ENCODE measurements at places on chromosomes 2 and 18.

DNA sequence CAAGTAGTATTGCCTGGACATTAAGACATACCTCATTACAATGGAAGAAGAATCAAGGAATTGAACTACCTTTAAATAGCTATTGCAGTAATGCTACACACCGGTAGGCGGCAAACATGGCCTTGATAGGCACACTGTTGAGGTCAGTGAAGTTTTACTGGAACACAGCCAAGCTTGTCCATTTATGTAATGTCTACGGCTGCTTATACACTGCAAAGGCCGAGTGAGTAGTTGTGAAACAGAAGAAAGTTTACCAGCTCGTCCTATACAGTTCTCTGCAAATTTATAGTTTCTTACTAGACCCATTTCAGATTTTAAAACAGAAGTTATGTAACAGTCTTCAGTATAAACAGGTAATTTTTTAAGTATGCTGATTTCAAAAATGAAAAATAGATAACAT, 38.8 kb downstream of the PPP4R1 start:
- no peak for DNase-seq

DNA sequence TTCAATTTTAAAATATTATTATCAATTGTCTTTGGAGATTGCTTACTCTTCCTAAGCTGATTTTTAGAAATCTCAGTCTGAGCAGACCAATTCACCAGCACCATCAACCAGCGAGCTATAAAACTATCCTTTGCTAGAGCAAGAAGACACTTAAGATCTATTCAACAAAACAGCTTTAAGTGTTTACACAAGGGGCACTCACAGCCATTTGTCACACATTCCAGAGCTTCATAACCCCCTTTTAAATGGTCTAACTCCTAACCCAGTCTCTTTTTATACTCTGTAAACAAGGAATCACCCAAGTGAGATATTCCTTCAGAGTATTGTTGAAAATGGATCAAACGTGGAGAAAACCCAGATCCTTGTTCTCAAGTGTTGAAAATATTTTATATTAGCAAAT, 1294.1 kb upstream of the CHAC2 start:
- DNase-seq, result no peak

DNA sequence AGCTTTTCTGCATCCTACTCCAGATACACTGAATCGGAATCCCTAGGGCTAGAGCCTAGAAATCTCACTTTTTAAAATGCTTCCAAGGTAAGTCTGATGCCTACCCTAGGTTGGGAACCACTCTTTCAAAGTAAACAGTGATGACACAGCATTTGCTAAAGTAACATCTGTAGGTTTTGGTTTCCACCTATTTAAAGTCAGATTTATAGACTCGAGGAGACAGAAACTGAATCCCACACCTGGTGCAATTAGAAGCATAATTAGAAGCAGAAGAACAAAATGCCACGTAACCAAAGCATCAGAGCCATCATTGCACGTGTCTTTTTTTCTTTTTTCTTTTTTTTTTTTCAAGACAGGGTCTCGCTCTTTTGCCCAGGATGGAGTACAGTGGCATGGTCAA, 40.9 kb downstream of the PDK1 start:
- DNase-seq, result no peak

- DNase-seq, result no peak
Observed at GRCh38 chr2:21117688-21118087, 6.1 kb upstream of the TDRD15 start.

DNA sequence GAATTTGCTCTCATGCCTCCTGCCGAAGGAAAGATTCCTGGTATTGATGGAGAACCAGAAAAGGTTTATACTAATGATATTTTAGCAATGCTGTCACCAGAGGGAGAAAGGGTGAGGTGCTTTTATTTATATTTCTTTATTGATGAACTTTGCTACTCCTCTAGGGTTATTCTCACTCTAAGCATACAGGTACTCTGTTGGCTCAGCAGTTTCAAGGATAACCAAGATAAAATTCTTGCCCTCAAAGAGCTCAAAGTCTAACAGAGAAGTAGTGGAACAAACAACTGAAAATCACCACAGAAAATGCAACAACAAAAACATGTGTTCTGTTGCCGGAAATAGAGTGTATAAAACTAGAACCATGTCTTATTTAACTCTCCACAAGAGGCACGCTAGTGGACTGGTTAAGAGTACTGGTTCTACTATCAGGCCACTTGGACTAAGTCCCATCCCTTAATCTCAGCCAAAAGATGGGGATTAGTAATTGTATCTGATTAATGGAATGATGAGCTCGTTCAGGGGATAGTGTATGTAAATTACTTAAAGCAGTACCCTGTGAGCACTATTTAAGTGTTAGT, 103.6 kb downstream of the DNAH6 start:
- DNase-seq, result no peak

- DNase-seq, result no peak
Observed at GRCh38 chr18:55509631-55510324, 78.2 kb downstream of the TCF4 start.

DNA sequence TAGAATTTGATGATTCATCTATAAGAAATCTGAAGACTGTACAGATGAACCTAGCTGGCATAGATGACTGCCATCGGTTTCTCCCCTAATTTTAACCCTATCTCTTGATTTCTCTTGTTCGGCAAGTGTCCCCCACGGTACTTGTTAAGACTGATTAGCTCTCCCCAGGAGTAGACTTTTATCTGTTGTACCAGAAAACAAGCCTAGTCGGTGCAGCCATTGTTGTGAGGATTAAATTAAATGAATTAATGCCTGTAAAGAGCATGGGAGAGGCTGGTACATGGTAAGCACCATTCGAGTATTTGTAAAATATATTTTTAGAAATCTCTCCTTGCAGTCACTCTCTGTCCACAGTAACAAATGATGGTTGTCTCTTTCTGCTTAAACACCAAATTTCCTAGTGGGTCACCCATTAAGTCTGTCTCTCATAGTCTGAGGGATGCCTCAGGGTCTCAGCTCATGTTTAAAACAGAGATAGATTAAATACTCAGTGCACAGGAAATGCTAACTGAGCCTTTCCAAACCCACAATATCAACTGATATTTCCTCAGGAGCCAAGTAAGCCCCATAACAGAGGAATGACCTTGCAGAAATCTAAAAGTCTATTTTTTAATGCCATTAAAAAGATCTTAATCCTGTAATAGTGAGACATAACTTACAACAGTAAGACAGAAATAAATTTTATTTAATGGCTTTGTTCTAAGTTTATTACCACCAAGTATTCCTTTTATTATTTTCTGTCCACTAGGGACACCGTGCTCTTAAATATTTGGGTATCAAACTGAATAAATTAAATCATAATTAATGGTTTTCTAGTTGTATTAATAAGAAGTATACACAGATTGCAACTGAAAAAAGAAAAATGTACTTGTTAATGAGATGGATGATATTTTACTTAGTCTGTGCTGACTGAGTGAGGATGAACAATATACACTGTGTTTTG, 2.9 kb upstream of the B4GALT6 start:
- DNase-seq, result no peak

- no peak for DNase-seq
Observed at GRCh38 chr18:7635948-7636347, 68.8 kb downstream of the PTPRM start.

GRCh38 chr18:70036771-70037347, 89.2 kb upstream of the CD226 start:
- no peak for DNase-seq

- no peak for DNase-seq
Observed at GRCh38 chr2:11155381-11156035, at the start of gene SLC66A3. SLC66A3 (plus strand) TSS chr2:11155467; CDS start chr2:11155547, 80 bp downstream.

DNA sequence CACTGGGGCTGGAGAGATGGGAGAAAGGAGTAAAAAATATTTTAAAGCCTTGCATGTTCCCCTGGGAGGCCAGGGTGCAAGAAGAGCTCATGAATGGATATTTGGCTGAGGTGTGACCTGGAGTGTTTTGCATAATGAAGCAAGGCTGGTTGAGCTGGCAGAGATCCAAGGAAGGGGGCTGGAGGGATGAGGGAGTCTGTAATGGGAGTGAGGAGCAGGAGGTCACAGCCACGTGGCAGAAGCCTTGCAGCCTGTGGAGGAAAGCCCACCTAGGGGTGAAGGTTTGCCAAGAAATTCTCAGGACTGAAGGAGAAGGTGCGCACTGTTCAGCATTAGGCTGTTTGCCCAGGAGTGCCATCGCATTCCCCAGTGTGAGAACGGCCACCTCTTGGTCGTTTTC, 40.3 kb upstream of the ATP8B1 start:
- no peak for DNase-seq

DNA sequence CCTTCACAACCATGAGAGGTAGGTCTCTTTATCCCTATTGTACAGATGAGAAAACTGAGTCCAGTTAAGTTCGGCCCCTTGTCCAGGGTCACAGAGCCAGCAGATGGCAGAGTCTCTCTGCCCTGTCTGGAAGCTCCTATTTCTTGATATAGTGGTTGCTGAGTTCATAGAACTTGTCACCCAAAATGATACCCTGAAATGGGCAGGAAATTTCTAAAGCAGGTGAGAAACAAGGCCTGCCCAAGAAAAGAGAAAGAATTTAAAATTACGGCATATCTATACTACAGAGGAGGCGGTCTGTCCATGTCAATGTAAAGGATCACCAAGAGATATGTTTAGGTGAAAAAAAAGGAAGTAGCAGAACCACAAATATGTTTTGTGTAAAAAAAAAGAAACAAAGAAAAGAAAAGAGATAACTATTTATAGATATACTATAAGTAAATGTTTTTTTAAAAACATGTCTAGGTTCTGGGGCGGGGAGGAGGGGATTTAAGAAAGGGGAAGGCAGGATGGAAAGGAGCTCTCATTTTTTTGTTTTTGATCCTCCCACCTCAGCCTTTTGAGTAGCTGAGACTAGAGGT, 39.8 kb downstream of the MYO7B start:
- DNase-seq, result no peak

GRCh38 chr2:151063271-151063670, 198.4 kb downstream of the RBM43 start:
- DNase-seq, result no peak

DNA sequence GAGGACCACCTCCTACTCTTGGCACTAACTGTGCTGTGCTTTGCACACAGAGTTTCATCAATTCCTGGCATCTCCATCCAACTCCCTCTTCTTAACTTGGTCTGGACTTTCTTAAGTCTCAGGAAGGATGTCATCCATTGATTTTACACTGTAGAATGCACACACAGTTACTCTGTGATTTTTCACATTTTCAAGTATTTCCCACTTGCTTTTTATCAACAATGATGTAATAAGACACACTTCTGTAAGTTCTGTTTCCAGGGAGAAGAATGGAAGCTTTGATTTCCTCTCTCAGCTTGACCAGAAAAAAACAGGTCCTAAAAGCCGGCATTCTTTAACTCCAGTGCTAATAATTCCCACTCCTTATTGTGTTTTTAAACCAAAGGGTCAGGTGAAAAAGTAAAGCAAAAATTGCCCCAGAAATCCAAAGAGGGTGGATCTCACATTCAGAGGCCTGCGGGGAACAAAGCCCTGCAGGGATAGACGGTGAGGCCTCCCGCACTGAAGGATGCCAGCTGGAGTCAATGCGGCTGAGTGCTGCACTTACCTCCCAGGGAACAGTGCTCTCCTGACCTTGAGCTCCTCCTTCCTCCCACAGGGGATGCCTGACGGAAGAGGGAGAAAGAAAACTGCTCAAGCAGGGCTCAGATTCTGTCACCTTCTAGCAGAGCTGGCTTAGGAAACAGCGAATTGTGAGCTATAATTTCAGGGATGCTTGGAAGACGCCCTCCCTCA, 83.1 kb downstream of the PDCL3 start:
- no peak for DNase-seq

- no peak for DNase-seq
Observed at GRCh38 chr2:188997263-188997662, 23.1 kb downstream of the COL3A1 start.

DNA sequence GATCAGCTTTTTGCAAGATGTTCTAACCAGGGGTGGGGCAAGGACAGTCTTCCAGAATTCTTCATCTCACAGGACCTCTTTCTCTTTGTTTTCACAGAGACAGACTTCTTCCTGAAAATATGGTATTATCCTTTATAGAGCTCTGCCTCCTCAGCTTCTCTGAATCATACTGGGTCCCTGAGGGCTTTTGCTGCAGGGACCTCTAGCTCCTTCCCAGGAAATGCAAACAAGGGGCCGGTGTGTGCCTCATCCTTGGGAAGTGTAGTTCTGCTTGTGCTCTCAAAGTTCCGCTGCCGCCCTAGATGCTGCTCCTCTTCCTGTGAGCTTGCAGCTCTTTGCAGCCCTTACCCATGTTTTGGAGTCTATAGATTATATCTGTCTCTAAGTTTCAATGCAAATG, 99.5 kb upstream of the NPAS2 start:
- DNase-seq, result no peak

GRCh38 chr18:57134618-57135135, 12.2 kb upstream of the BOD1L2 start:
- DNase-seq, result no peak

- no peak for DNase-seq
Observed at GRCh38 chr18:50836521-50836957, 16.7 kb upstream of the MRO start.

DNA sequence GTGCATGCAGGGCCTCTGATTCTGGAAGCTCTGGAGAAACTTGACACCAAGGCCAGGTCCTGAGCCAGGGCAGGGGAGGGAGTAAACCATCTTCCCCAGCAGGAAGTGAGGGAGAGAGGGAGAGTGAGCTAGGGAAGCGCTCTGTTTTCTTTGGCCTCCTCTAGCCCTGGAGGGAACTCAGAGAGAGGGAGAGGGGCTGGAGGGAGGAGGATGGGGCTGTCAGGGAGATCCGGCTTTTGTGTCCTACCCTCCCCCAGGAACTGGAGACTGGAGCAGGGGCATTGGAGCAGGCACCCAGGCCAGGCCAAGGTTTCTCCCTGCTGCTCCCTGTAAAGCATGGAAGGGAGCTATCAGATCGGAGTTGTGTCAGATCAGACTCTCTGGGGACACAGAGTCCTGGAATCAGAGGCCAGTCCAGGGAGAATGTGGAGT, 22.7 kb upstream of the PKDCC start:
- DNase-seq, result no peak

DNA sequence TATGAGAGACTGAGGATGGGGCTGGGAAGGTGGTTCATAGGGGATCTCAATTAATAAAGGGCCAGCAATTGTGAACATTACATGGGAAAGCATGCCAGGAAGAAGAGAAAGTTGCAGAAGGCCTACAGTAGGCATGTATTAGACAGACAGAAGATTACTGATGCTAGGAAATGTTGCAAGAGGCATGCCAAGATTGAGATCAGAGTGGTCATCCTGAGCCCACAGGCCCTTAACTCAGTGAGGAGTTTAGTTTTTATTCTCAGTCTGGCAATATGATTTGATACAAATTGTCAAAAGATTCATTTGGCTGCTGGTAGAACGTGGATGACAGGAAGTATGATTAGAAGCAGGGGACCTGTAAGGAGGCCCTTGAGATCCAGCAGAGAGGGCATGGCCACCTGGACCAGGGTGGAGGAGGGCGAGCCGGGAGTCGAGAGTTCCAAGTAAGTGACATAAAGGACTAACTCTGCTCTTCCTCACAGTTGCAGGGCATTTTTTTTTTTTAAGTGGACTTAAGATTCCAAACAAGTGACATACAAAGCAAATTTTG, 54.9 kb downstream of the EPHA4 start:
- DNase-seq, result no peak

- no peak for DNase-seq
Observed at GRCh38 chr2:33287507-33288005, 188.9 kb upstream of the RASGRP3 start.

Measured in stimulated activated CD8-positive, alpha-beta memory T cell treated with anti-CD3 and anti-CD28 coated beads, Interleukin-15, amount 100 ng/mL, for 24 hours (primary cell).